ENCODE measurements at places on chromosomes 12 and 14. TPM values are rescaled to one million over a fixed set of nuclear protein-coding genes. Genes with fewer than 3 reads are reported as not detected.

DNA sequence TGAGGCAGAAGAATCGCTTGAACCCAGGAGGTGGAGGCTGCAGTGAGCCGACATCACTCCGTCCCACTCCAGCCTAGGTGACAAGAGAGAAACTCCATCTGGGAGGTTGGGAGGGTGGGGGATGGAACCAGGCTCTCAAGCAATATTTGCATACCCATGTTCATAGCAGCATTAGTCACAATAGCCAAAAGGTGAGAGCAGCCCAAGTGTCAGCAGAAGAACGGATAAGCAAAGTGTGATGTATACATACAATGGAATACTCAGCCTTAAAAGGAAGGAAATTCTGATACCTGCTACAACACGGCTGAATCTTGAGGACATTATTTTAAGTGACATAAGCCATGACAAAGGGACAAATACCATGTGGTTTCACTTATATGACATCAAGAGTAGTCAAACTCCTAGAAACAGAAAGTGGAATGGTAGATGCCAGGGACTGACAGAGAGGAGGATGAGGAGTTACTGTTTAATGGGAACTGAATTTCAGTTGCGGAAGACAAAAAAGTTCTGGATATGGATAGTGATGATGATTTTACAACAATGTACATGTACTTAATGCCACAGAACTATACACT is 11.6 kb downstream of the DAD1 start:
- no peak overlapping the region for H3K27ac ChIP-seq

- no peaks in the 10 kb centered on the region for H3K27me3 ChIP-seq
- H3K36me3 ChIP-seq: no peaks in the 10 kb centered on the region
- H3K4me1 ChIP-seq: no peaks in the 10 kb centered on the region
These were observed 167.6 kb downstream of the SLC41A2 start for GRCh38 chr12:104790296-104791125.

- H3K4me1 ChIP-seq: peaks cover 28% of the 10 kb centered on the region
- peak; percentile 62 for DNase-seq
- H3K4me3 ChIP-seq: no peak overlapping the region
- peaks cover 12% of the 10 kb centered on the region for H3K36me3 ChIP-seq
- H3K27me3 ChIP-seq: no peaks in the 10 kb centered on the region
These were observed 3.6 kb upstream of the FOS start for GRCh38 chr14:75274899-75275569.

DNA sequence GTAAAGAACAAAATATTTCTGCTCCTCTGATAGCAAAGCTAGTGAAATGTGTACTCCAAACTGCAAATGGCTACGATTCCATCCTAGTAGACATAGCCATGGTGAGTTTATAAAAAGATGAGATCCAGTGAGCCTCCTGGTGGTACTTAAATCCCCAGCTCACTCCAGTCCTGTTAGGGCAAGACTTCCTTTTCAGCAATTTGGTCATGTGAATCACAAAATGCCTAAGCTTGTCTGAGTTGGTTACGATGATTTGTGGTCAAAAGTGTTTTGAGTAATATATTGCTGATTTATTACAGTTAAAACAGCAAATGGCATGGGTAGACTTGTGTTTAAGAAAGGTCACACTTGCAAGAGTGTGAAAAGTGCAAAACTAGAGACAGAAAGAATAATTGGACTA is 102.7 kb upstream of the NAV3 start:
- H3K4me1 ChIP-seq: no peaks in the 10 kb centered on the region
- H3K4me3 ChIP-seq: no peak overlapping the region
- H3K36me3 ChIP-seq: no peaks in the 10 kb centered on the region
- no peaks in the 10 kb centered on the region for H3K27me3 ChIP-seq
- DNase-seq: no peak

DNA sequence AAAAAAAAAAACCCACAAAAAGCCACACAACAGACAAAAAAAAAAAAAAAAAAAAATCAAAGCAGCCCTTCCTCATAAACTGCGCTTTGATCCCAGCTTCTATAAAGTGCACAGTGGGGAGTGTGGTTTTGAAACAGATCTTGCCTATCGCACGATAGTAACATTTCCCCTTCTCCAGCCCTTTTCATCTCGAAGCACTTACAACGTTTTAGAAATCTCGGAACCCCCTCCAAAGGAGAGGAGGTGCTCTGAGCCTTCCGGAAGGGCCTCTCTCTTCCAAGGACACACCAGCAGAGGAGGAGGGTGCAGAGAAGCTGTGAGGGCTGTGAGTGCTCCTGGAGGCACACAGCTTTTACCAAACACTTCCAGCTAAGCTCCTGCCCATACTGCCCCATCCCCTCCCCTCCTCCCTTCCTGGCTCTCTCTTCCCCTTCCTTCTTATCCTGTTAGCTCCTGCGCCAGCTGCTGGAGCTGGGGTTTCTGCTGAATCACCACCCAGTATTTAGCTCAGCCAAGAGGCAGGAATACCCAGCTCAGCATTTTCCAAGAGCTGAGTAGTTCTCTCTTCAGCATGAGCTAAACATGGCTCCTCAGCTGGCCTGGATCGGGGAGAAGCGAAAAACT is 28.4 kb downstream of the SLC7A8 start:
- H3K4me1 ChIP-seq: peaks cover 29% of the 10 kb centered on the region
- no peaks in the 10 kb centered on the region for H3K27me3 ChIP-seq
- no peaks in the 10 kb centered on the region for H3K36me3 ChIP-seq
- peak overlapping the region; percentile 81 for H3K27ac ChIP-seq
- H3K4me3 ChIP-seq: no peak overlapping the region

- DNase-seq: no peak
- peaks cover 37% of the 10 kb centered on the region for H3K36me3 ChIP-seq
- no peaks in the 10 kb centered on the region for H3K27me3 ChIP-seq
- H3K27ac ChIP-seq: no peak overlapping the region
These were observed 17.3 kb upstream of the STAC3 start for GRCh38 chr12:57268264-57268663.

DNA sequence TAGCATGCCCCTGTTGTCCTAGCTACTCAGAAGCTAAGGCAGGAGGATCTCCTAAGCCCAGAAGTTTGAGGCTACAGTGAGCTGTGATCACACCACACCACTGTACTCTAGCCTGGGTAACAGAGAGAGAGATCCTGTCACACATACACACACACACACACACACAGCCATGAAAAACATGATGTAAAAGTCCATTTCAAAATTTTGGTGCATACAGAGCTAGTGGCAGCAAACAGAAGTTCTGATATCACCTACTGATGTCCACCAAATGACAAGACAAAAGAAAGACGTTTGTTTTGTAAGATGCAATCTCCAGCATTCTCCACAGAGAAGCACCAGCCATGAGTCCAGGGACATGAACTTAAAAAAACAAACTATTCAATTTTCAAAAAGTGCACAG is 15.9 kb downstream of the AREL1 start:
- peaks cover 17% of the 10 kb centered on the region for H3K4me1 ChIP-seq
- peaks cover under 1% of the 10 kb centered on the region for H3K36me3 ChIP-seq
- no peak overlapping the region for H3K4me3 ChIP-seq
- DNase-seq: no peak
- H3K27ac ChIP-seq: no peak overlapping the region
- no peaks in the 10 kb centered on the region for H3K27me3 ChIP-seq

DNA sequence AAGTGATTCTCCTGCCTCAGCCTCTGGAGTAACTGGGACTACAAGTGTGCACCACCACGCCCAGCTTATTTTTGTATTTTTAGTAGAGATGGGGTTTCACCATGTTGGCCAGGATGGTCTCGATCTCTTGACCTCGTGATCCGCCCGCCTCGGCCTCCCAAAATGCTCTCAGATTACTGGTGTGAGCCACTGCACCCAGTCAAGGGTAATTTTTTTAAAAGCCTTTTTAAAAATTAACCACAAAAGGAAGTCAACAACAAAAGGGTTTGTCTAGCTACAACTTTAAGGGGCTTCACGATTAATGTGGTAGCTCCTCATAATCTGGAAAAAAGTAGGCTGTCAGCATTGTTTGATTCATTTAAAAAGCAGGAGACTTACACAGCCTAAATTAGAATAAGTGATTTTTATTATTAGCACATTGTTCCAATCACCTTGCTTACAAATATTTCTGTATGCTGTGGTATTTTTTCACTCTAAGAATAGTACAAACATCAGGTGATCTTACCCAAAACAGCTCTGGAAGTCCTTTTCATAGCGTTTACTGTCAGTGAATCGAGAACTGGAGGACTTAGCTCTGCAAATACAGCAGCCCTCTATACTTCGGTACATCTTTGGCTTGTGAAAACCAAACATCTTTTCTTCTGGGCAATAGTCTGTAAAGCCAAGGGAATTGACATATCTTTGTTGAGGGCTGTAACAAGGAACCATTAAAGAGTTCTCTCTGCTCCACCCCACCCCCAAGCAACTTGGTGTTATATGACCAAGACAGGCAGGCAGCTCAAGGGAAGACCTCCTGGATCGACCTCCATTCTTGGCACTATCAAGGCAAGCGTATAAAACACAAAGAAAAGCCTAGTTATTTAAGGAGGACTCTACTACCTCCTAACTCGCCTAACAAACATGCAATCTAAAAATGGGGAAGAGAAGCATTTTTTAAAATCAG is 28.1 kb downstream of the SINHCAF start:
- H3K36me3 ChIP-seq: no peaks in the 10 kb centered on the region
- DNase-seq: no peak
- no peak overlapping the region for H3K27ac ChIP-seq

DNA sequence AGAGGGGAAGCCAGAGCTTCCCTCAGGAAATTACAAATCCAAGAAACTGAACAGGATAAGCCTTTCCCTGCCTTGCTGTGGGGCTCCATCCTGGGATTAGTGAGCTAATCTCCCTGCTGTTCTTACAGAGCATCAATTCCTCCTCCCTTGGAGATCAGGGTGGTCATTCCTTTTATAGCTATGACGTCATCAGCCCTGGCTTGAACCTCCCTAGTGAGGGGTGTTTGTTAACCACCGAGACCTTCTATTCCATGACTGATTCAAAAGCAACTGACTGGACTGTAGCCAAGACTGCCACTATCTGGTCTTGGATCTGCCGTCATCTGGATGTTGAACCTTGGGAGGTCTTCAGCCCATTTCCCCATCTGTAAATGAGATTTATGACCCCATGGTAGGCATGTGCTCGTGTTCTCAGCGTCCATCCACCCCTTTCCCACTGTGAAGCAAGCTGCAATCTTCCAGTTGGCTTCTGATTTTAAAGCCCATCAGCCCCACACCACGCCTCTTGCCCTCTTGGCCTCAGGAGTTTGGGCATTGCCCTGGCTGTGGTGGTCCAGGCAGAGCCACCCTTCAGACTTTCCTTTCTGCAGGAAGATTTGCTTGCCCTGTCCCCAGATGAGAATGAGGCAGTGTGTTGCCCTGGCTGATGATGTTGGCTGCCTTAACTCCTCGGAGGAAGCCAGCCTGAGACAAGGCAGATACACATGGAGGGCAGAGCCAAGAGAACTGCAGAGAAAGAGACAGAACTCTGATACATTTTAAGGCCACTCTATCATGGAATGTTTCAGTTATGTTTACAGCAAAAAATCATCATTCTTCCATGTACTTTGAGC is 59.6 kb upstream of the ACTN1 start:
- H3K27me3 ChIP-seq: no peaks in the 10 kb centered on the region
- peaks cover 25% of the 10 kb centered on the region for H3K4me1 ChIP-seq
- no peaks in the 10 kb centered on the region for H3K36me3 ChIP-seq
- no peak for DNase-seq

DNA sequence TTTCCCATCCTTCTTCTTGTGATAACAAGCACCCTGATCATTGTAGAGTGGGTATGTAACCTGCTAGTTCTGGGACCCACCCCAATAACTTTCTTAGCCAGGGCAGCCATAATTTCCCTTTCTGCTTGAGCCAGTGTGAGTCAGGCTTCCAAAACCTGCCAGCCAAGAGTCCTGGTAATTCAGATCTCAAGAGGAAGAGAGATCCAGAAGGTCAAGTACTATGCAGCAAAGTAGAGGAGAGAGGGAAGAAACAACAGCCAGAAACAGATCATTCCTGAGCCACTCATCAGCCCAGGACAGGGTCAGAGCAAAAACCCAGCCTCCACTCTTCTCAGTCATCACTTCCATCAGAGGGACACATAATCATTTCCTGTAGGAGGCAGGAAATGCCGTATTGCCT is 182.0 kb downstream of the DICER1 start:
- H3K27ac ChIP-seq: no peak overlapping the region
- H3K4me3 ChIP-seq: no peak overlapping the region
- H3K27me3 ChIP-seq: no peaks in the 10 kb centered on the region
- H3K36me3 ChIP-seq: no peaks in the 10 kb centered on the region

DNA sequence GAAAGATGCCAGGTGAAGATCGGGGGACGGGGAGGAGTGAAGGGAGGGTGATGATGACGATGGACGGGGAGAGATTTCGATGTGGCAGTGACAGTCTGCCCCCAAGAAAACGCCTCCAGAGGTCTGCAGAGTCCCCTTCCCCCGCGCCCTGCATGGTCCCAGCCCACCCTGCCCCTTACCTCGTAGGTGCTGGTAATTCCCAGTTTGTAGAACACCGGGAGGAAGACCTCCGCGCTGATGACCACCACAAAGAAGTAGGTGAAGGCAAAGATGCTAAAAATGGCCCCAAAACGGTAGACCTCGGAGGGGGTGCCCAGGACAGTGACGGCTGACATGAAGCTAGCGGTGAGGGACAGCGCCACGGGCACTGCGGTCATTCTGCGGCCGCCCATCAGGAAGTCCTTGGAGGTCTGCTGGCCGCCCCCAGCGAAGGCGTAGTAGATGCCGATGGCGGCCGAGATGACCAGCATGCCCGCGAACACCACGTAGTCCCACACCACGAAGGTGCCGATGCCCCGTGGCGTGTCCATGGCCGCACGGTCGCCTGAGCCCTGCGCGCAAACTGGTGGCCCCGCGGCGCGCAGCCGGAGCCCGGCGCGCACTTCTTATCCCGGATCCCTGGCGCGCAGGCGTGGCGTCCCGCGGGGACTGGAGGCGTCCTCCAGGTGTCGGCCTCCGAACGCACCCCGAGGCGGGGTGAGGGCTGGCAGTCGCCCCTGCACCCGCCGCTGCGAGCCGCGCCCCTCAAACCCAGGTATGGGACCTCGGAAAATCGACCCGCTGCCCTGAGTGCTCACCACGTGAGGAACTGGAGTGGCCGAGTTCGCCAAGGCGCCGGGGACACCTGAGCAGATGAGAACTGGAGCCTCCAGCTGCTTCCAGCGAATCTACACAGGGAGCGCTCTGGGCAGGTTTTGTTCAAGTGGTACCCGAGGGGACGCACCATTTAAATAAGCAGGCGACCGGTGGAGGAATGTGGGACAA is at the start of gene SLC5A8:
SLC5A8 (minus strand) TSS at position 920 of the 984 bp plus-strand sequence; CDS start at position 530, 390 bp downstream.
- H3K36me3 ChIP-seq: no peaks in the 10 kb centered on the region
- peak within 1 kb of the TSS; percentile 96 for H3K27ac ChIP-seq
- peak within 1 kb of the TSS; percentile 14 for H3K4me3 ChIP-seq
- peaks cover 9% of the 10 kb centered on the region for H3K4me1 ChIP-seq
- H3K27me3 ChIP-seq: no peaks in the 10 kb centered on the region

GRCh38 chr14:59276235-59276634 is 87.8 kb downstream of the DAAM1 start:
- peaks cover 18% of the 10 kb centered on the region for H3K4me1 ChIP-seq
- H3K27me3 ChIP-seq: no peaks in the 10 kb centered on the region
- H3K36me3 ChIP-seq: no peaks in the 10 kb centered on the region
- no peak for DNase-seq
- H3K4me3 ChIP-seq: no peak overlapping the region
- H3K27ac ChIP-seq: no peak overlapping the region

The OXA1L gene
- 104 TPM for total RNA-seq

The CLECL1 gene
- not detected for total RNA-seq

The DAO gene
- total RNA-seq: not detected

The ATL1 gene
- total RNA-seq: 5.1 TPM

The IRAK3 gene
- 21.3 TPM for total RNA-seq

The BCL2L14 gene
- 0.81 TPM for total RNA-seq
